Spinal cord (tissue), 10 donors: ENCODE measurements at places on chromosomes 4 and X.

DNA sequence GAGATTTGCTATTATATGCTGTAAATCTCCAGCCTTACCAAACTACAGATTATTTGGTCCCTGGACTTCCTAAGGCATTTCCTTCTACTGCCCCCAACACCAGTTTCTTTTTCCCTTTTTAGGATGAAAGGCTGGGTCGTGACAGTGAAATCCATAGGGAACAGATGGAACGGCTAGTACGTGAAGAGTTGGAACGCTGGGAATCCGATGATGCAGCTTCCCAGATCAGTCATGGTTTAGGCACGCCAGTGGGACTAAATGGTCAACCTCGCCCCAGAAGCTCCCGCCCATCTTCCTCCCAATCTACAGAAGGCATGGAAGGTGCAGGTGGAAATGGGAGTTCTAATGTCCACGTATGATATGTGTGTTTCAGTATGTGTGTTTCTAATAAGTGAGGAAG lies 67.9 kb downstream of the PKD2 start:
- no peak for DNase-seq

DNA sequence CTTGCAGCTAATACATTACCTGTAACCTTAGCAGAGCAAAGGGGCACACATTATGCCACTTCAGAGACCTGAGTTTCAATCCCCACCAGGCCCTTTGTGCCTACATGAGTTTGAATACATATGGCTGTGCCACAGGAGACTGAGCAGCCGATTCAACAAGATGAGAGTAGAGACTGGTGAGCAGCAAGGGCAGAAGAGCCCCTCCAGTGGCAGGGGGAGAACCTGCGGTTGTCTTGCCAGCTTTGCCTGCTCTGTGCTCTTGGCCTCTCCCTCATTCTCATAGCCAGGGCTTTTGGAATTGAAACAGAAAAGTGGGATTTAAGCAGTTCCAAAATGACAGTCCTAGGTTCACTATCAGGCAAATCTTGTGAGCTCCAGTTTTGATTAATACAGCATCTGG lies 52.3 kb upstream of the CLNK start:
- no peak for DNase-seq

DNA sequence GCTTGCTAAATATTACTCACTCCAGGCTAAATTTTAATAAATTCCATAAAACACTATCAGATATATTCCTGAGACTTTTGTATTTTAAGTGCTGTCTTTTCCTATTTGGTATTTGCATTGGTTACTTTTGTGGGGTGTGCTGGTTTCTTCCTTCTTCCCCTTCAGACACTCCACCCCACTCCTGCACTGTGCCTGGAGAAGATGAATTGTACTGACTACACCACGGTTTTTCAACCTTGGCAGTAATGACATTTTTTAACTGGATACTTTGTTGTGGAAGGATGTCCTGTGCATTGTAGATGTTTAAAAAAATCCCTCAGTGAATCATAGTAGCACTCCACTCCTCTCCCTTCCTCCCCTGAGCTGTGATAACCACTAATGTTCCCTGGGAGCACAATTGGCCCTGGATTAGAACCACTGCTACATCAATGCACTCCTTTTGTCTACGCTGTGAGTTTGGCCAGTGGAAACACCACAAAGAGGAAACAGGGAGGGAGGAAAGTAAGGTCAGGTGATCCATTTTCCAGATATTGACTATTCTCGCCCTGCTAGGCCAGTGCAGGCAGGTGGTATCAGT lies 36.3 kb downstream of the SNCA start:
- no peak for DNase-seq

- DNase-seq: peak; percentile 50
Measured at GRCh38 chrX:40100141-40100536, 2.4 kb upstream of the BCOR start.
